ENCODE measurements at places on chromosomes 6 and 20. TPM values are rescaled to one million over a fixed set of nuclear protein-coding genes. Genes with fewer than 3 reads are reported as not detected.
A peak's percentile ranks its signal among the peaks of the same experiment; 100 is the strongest.

Gene RSPH3
- 10.1 TPM for total RNA-seq

DNA sequence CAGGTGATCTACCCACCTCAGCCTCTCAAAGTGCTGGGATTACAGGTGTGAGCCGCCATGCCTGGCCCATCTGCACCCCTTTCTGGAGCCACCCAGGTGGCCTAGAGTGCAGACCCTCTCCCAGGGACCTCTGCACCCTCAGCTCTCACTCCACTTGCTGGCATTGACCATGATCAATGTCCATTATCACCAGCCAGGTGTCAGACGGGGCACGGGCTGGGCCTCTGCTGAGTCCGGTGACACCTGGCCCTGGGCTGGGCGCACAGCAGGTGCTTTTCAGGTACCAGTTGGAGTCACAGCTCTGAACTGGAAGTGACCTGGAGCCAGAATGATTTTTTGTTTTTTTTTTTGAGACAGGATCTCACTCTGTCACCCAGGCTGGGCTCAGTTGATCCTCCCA lies 91.8 kb upstream of the PMEPA1 start:
- no peak overlapping the region for H3K4me3 ChIP-seq
- no peaks in the 10 kb centered on the region for H3K27me3 ChIP-seq
- no peaks in the 10 kb centered on the region for H3K4me1 ChIP-seq
- no peak overlapping the region for H3K27ac ChIP-seq

- peaks cover 96% of the 10 kb centered on the region for H3K27me3 ChIP-seq
- H3K4me1 ChIP-seq: peaks cover 24% of the 10 kb centered on the region
- no peaks in the 10 kb centered on the region for H3K36me3 ChIP-seq
- DNase-seq: no peak
Measured at GRCh38 chr6:28207510-28208110, 17.5 kb upstream of the ZSCAN9 start.

Gene RSPO4
- 0.91 TPM for total RNA-seq

GRCh38 chr6:33391922-33392594 lies 435 bp downstream of the KIFC1 start:
- H3K27ac ChIP-seq: peak overlapping the region; percentile 51
- H3K36me3 ChIP-seq: no peaks in the 10 kb centered on the region
- peaks cover 17% of the 10 kb centered on the region for H3K4me1 ChIP-seq

Gene HECA
- total RNA-seq: 58.7 TPM

Gene ECT2L
- total RNA-seq: 0.23 TPM

Gene SIGLEC1
- total RNA-seq: 0.60 TPM

DNA sequence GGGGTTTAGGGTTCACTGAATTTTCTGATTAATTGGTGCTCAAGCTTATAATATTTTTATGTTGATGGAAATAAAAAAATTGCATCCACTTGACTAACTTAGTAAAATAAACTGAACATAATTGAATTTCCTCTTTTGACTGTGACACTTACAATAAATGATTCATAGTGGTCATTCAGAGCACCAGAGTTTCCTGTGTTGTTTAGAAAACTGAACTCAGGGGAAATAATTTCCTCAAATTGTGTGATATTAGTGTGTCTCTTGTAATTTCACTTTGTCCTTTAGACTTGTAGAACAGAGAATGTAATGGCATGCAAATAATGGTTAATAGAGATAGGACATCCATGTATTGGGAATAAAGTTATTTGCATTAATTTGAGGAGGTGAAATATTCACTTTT lies 319.7 kb upstream of the MAN1A1 start:
- H3K4me3 ChIP-seq: no peak overlapping the region
- no peak for DNase-seq
- no peak overlapping the region for H3K27ac ChIP-seq
- H3K27me3 ChIP-seq: no peaks in the 10 kb centered on the region

Gene PCSK2
- total RNA-seq: 23.1 TPM

DNA sequence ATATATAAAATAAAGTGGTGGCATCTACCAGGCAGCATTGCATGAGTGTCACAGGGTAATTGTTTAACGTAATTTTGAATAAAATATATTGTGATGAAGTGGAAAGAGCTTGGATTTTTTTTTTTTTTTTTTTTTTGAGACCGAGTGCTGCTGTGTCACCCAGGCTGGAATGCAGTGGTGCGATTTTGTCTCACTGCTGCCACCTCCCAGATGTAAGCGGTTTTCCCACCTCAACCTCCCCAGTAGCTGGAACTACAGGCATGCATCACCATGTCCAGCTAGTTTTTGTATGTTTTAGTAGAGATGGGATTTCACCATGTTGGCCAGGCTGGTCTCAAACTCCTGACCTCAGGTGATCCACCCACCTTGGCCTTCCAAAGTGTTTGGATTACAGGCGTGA lies 81.1 kb upstream of the SMIM8 start:
- H3K27ac ChIP-seq: no peak overlapping the region
- no peak overlapping the region for H3K4me3 ChIP-seq
- H3K27me3 ChIP-seq: no peaks in the 10 kb centered on the region
- no peak for DNase-seq
- H3K36me3 ChIP-seq: peaks cover 32% of the 10 kb centered on the region

DNA sequence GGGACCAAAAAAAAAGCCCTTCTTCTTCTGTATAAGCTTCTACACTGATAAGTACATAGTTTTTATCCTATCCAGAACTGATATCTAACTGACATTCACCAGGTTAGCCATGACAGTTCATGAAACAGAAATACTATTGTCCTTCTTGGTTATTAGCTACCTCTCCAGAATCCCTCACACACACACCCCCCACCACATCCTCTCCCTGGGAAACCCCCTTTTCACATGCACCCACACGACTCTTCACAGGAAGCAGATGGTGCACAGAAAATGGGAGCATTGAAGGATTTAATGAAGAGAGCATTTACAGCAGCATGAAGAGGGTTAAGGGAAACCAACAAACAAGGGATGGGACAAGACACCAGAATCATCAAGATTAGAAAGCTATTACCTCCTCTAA lies 88.9 kb downstream of the FHL5 start:
- no peaks in the 10 kb centered on the region for H3K27me3 ChIP-seq
- DNase-seq: no peak
- no peak overlapping the region for H3K4me3 ChIP-seq
- H3K36me3 ChIP-seq: no peaks in the 10 kb centered on the region

Gene JPH2
- 4.3 TPM for total RNA-seq

- DNase-seq: no peak
- no peak overlapping the region for H3K4me3 ChIP-seq
- peaks cover 53% of the 10 kb centered on the region for H3K36me3 ChIP-seq
- no peaks in the 10 kb centered on the region for H3K27me3 ChIP-seq
- no peak overlapping the region for H3K27ac ChIP-seq
Measured at GRCh38 chr20:18513208-18513607, 5.5 kb downstream of the SEC23B start.

Gene COMMD7
- 16.3 TPM for total RNA-seq

GRCh38 chr6:16624636-16625290 lies 136.5 kb downstream of the ATXN1 start:
- no peak overlapping the region for H3K4me3 ChIP-seq
- H3K36me3 ChIP-seq: no peaks in the 10 kb centered on the region
- H3K27ac ChIP-seq: no peak overlapping the region
- H3K27me3 ChIP-seq: no peaks in the 10 kb centered on the region
- H3K4me1 ChIP-seq: peaks cover 3% of the 10 kb centered on the region
- DNase-seq: no peak

Gene COL10A1
- not detected for total RNA-seq

GRCh38 chr6:169789146-169789943 lies 37.9 kb downstream of the ERMARD start:
- peak; percentile 59 for DNase-seq
- H3K36me3 ChIP-seq: peaks cover 3% of the 10 kb centered on the region
- H3K27ac ChIP-seq: no peak overlapping the region
- peak overlapping the region; percentile 49 for H3K4me3 ChIP-seq
- H3K27me3 ChIP-seq: no peaks in the 10 kb centered on the region

Gene C6orf58
- total RNA-seq: not detected

DNA sequence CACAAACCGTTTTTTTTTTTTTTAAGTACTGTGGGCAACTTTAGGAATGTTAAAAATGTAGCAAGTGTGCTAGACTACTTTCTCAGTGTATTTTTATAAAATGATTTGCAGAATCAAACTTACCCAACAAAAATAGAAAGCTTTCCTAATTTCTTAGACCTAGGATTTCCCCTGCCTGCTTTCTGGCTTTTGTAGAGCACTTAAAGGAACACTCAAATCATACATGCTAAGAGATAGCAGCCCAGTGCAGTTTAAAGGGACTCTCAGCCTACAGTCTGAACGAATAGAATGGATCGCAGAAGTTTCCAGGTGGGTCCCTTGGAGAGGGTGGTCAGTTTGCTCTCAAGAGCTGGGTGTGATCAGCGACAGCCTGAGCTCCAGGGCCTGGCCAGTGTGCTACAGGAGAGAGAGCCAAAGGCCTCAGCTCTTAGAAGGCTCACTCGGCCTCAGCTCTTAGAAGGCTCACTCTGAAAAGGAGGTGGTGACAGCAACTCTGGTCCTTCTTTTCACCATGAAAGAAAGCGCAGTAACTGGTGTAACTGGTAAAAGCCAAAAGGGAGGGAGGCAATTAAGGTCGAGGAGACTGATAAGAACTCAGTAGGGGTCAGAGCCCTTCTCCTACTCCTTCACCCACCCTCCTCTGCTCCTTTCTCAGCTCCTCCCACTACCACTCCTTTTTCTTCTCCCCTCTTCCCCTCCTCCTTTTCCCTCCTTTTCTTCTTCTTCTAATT lies 142.4 kb downstream of the ZFP64 start:
- H3K4me3 ChIP-seq: no peak overlapping the region
- no peaks in the 10 kb centered on the region for H3K36me3 ChIP-seq
- no peaks in the 10 kb centered on the region for H3K27me3 ChIP-seq
- H3K27ac ChIP-seq: no peak overlapping the region
- H3K4me1 ChIP-seq: no peaks in the 10 kb centered on the region

Gene TMEM200A
- total RNA-seq: 1.0 TPM

DNA sequence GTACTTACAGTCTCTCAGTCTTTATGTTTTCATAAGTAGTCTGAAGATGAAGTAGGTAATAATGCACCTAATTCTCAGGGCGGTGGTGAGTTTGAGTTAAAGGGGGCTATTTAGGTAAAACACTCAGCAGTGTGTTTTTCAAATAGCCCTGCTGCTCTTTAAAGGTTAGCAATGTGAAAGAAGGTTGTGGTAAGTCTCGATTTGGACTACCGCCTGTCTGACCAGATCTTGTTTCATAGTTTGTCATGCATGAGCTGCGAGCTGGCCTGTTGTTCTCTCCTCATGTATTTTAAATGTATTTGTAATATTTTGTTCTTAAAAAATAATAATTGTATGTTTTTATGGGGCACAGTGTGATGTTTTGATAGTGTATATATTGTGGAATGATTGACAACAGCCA lies 340.2 kb downstream of the DHX35 start:
- H3K27ac ChIP-seq: no peak overlapping the region
- H3K4me3 ChIP-seq: no peak overlapping the region
- no peaks in the 10 kb centered on the region for H3K4me1 ChIP-seq
- H3K36me3 ChIP-seq: no peaks in the 10 kb centered on the region

Gene MTFR2
- total RNA-seq: 2.5 TPM

Gene SPATS1
- not detected for total RNA-seq

GRCh38 chr6:56787209-56787608 lies 144.5 kb upstream of the DST start:
- DNase-seq: no peak
- H3K27ac ChIP-seq: no peak overlapping the region
- no peak overlapping the region for H3K4me3 ChIP-seq
- H3K36me3 ChIP-seq: no peaks in the 10 kb centered on the region
- H3K27me3 ChIP-seq: no peaks in the 10 kb centered on the region
- peaks cover 3% of the 10 kb centered on the region for H3K4me1 ChIP-seq

- peaks cover 20% of the 10 kb centered on the region for H3K4me1 ChIP-seq
- H3K36me3 ChIP-seq: peaks cover 24% of the 10 kb centered on the region
- H3K4me3 ChIP-seq: no peak overlapping the region
- H3K27ac ChIP-seq: no peak overlapping the region
- no peaks in the 10 kb centered on the region for H3K27me3 ChIP-seq
- DNase-seq: no peak
Measured at GRCh38 chr6:125913864-125914351, 42.7 kb upstream of the HINT3 start.

DNA sequence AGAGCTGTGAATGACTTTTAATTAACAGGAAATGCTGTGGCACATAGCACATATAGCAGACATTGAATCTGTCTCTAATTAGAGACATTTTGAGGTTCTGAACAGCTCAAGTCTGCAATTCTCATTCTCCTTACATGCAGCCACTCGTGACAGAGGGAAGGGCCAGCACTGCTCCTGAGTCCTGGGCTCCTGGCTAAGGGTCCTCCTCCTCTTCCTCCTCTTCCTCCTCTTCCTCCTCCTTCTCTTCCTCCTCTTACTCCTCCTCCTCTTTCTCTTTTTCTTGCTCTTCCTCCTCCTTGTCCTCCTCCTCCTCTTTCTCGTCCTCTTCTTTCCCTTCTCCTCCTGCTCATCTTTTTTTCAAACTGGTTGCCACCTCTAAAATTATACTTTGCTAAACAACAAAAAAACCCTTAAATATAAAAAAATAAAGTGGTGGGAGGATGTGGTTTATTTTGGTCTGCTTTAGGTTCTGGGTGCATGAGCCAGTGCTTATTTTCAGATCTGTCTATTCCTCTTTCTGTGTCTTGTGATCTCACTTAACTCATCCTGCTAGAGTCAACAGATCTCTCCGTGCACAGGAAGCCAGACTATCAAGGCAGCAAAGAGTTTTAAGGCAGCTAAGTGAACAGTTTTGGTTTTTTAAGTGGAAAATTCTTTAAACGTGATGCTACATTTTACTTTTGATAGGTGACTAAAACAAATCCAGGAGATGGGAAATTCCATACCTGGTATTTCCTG lies 159.3 kb downstream of the CD83 start:
- no peaks in the 10 kb centered on the region for H3K36me3 ChIP-seq
- peak overlapping the region; percentile 24 for H3K27ac ChIP-seq
- no peak for DNase-seq

GRCh38 chr6:26251354-26252076 lies 113.5 kb upstream of the BTN3A2 start:
- peak overlapping the region; percentile 69 for H3K27ac ChIP-seq
- peak overlapping the region; percentile 68 for H3K4me3 ChIP-seq
- peaks cover 26% of the 10 kb centered on the region for H3K4me1 ChIP-seq

- no peak for DNase-seq
- H3K4me1 ChIP-seq: no peaks in the 10 kb centered on the region
- H3K4me3 ChIP-seq: no peak overlapping the region
- H3K27me3 ChIP-seq: no peaks in the 10 kb centered on the region
- H3K27ac ChIP-seq: no peak overlapping the region
Measured at GRCh38 chr6:20058912-20059311, 153.4 kb downstream of the MBOAT1 start.

Data from suprapubic skin (tissue), 4 donors.